ENCODE measurements at places on chromosomes 12 and 14.

DNA sequence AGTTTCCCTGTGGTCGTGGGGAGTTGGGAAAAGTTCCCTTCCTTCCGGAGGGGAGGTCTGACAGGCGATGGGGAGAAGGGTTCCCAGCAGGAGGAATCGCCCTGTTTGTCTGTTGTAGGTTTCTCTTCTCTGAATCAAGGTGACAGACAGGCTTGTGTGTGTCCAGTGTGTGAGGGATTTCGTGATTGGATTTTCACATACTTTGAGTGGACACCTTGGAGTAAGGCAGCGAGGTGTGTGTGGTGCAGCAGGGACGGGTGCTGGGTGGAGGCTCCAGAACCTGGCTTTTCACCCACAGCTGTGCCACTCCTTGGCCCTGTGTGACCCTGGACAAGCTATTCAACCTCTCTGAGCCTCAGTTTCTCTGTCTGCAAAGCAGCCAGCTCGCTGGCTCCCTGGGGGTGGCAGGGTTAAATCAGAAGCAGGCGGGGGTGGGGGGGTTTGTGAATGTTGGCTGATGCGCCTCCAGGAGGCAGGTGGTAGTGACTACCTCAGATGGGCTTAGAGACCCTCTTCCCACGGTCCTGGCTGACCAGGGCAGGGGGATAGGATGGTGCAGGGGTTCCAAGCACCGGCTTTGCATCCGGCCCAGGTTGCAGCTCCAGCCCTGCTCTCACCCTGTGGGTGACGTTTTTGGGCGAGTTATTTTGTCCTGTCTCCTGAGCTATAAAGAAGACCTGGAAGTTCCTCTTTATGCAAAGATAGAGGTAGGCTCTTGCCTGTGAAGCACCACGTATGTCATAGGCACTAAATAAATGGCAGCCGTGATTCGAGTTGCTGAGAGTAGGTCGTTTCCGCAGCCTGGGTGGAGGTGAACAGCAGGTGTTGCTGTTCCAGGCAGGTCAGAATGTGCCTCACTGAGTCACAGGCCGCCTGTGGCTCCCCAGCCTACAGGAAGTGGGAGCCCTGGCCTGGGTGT, 679 bp downstream of the BDKRB2 start:
- no peak for DNase-seq

DNA sequence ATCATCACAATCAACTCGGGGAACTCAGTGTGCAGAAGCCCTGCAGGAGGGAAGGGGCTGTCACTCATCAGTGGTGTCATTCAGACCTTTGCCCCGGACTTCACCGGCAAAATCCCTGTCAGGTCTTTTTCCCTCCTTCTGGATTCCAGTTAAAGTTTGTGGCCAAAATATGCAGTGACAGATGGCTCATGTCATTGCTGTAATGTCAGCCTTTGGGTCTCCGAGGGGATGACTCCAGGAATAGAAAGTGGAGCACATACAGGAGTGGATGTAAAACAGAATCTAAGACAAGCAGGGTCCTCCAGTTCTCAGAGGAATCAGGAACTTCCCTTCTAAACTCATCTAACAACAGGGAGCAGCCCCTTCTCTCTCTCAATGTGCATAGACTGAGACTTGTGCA, 130.3 kb upstream of the RASSF8 start:
- DNase-seq, result no peak

GRCh38 chr12:43362910-43363694, 188.9 kb downstream of the ADAMTS20 start:
- no peak for DNase-seq

DNA sequence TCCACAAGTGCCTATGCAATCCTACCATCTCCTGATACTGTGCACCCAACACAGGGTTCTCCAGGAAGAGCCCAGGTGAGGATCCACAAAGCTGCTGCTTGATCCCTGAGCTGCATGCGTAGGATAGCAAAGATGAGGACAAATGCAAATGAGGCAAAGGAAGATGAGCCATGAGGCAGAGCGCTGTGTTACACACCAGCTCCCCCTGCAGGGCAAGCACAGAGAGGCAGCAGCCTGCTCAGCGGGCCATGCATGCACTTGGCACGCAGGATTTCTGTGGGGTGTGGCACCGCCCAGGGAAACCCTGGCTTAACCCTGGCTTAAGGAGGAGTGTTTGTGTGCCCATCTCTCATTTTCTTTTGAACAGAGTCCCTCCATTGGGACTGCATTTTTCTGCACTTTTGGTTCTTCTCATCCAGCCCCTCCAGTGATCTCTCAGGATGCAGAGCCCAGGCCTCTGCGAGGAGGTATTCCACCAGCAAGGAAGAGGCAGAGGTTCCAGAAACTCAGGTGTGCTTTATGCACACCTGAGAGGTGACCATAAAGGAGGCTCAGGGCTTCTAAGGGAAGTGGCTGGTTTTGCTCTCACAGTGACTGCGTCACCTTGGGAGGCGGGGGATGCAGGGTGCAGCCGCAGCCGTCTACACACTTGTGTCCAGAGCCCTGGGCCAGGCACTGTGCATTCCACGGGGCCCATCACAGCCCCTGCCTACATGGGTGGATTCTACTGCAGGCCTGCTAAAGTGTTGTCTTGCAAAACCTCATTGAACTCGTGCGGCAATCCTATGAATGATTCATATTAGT, 973.3 kb upstream of the TMEM132C start:
- DNase-seq, result no peak

- no peak for DNase-seq
These were observed 3.1 kb upstream of the FIGNL2 start for GRCh38 chr12:51851413-51852124.

- DNase-seq, result no peak
These were observed 54.4 kb downstream of the ARL6IP4 start for GRCh38 chr12:123034865-123035264.

DNA sequence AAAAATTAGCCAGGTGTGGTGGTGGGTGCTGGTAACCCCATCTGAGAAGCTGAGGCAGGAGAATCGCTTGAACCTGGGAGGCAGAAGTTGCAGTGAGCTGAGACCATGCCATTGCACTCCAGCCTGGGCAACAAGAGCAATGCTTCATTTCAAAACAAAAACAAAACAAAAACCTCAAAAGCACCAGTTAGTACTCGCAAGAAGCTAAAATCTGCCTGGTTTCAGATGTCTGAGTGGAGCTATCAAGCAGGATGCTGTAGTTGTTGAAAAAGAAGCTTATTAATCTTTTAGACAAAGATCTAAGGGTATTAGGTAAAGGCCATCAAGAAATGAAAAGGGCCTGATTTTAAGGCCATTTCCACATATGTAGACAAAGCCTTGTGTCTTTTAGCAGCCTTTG, 50.9 kb downstream of the SUPT16H start:
- no peak for DNase-seq
